ENCODE measurements at places on chromosomes 3 and 15.

DNA sequence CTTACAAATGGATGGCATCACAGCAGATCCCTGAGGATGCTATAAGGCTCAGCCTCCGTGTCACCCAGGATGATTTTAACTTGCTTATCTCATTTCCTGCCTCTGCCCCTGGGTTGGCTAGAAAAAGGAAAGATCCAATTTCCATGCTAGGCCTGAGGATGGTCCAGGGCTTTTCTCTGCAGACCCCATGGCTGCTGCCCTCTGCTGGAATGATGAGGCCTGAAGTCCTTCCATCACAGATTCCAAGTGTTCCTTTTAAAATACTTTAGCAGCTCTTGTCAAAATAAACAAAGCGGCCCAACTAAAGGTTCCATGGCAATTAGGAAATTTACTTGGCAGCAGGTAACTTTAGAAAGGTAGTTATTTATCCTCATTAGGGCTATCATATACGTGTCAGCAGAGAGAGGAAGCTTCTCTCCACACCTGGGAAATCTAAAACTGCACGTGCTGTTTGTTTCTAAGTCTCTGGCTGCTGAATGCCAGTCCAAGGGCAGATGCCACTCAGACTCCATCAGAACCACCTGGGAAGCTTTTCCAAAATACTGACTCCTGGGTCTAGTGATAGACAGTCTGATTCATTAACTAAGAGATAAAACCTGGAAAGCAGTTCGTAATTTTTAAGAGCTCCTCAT is 401.9 kb upstream of the IL12A start:
- no peak for DNase-seq

DNA sequence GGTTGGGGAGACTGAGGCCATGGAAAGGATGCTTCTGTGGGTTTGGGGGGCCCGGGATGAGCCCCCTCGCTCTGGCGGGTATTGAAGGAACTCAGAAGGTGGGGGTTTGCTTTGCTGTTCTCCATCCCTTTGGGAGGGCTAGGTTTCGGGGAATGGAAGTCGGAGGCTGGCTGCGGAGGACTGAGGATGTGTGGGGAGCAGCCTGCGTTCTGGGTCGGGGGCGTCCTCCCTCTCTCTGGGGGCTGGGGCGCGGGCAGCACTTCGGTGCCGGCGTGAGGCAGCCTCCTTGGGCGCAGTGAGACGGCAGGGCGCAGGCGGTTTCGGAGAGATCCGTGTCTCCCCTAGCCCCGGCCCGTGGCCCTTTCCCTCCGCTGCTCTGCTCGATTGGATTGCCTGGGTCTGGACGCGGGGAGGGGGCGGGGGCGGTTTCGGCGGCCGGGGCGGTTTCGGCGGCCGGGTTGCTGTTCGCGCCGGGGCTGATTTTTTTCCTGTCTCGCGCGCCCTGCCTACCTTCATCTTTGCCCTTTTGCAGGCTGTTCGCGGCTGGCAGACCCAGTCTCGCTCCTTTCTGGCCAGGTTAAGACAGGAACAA is 1.4 kb downstream of the PTPRG start:
- no peak for DNase-seq

DNA sequence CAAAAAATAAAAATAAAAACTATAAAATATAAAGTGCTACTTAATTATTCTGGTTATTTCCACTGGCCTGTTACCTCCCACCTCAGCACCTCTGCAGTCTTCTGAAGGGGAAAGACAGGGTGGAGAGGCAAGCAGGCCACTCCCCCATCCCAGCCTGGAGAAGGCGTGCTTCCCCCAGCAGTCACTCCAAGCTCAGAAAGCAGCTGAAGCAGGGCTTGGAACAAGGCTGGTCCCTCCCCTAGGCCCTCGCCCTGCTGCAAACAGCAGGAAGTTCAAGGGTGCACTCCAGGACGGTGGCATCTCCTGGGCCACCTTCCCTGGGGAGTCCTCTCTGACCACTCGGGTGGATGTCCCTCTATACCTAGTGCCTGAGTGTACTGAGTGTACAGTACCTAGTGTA is 21.4 kb downstream of the CACNA2D2 start:
- DNase-seq, result no peak

GRCh38 chr15:37628507-37628906 is 305.9 kb upstream of the TMCO5A start:
- no peak for DNase-seq

DNA sequence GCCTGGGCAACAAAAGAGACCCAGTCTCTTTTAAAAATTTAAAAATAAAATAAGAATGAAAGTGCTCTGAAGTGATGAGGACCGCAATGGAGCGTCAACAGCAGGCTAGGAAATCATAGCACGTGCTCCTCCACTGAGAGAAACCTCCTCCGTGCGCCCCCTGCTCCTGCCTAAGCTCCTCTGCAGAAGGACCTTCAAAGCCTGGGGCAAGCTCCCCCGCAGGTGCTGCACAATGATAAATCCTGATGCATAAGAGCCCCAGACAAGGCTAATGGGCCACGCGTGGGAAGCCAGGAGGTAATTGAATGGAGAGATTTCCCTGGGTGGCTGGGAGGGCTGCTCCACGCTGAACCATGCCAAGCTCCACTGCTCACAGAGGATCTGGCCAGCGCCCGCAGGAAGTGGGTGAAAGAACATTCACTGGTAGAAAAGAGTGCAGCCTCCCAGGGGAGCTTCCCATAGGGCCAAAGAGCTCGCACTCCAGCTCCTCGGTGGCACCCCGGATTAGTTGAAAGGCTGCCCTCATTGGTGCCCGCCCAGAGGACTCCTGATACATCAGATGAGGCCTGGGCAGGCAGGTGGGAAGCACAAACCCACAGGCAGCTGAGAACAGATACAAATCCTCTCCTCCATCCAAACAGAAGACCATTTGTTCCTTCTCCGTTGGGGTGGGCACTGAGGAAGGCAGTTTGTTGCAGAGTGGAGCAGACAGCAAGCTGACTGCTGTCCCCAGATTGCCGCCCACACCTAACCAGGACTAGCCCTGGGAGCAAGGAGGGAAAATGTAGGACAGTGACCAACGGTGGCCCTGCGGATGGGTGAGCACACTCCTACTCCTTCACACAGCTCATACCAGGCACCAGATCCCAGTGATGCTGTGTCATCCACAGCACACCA is 52.5 kb downstream of the CPN2 start:
- no peak for DNase-seq

DNA sequence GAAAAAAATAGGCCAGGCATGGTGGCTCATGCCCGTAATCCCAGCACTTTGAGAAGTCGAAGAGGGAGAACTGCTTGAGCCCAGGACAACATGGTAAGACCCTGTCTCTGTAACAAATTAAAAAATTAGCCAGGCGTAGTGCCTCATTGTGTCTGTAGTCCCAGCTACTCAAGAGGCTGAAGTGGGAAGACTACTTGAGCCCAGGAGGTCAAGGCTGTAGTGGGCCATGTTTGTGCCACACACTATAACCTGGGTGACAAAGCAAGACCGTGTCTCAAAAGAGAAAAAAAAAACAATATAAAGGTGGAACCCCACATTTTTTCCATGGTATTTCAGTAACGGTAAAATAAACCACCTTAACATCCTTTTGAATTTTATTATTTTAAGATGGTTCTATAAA is 69.9 kb downstream of the DENND4A start:
- DNase-seq, result no peak

- DNase-seq, result no peak
Observed at GRCh38 chr15:74525309-74525708, 15.7 kb upstream of the ARID3B start.

GRCh38 chr3:100032243-100032642 is 82.1 kb downstream of the FILIP1L start:
- no peak for DNase-seq
